NCI-H2171 treated with DMSO at 0.1 percent for 48 hours (cell line): ENCODE measurements at places on chromosomes 7 and 10.

- DNase-seq = peak; percentile 25
Measured at GRCh38 chr10:60978287-60979115, 34.5 kb upstream of the RHOBTB1 start.

DNA sequence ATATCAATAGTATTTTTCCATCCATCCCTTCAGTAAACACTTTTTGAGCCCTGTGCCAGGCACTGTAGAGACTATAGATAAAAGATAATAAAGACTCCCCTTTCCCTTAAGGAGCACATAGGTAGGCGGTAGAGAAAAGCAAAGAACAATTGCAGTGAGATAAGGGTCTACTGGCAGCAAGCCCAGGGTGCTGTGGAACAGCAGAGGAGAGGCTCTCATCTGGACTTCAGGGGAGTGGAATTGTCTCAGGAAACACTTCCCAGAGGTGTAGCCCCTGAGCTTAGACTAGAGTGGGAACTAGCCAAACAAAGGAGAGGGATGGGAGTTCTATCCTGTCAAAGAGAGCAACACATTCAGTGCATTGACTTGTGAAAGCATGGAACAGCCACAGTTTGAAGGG is 102.0 kb downstream of the NRF1 start:
- no peak for DNase-seq

DNA sequence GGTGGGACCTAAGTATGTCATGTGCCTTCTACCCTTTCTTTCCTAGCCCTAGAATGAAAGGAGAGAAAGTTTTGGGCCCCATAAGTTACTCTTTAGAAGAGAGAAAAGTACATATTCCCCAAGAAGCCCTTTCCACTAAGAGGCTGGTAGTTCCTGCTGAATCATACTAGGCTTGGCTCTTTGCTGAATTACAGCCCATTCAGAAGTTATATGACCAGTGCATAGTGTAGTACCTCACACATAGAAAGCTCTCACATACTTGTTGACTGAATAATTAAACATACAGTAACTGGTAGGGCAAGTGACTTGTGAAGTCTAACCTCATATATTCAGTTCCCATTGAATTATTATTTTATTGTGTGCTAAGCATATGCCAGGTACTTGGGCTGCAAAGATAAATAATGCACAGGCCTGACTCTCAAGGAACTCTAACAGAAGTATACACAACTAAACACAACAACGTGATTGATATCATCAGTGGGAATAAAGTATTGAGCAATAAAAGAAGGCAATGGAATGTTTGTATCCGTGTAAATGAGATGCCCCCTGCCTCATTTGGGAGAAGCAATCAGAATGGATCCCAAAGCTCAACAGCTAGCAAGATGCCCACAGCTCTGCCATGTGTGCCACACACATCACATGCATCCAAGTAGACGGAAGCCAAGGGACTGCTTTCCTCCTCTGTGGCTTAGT is 38.9 kb upstream of the UBN2 start:
- no peak for DNase-seq

GRCh38 chr7:136290351-136290750 is 313.2 kb upstream of the MTPN start:
- DNase-seq = no peak

- no peak for DNase-seq
Measured at GRCh38 chr7:45708046-45708950, 134.1 kb downstream of the ADCY1 start.
